ENCODE measurements at places on chromosomes 6 and 20.

GRCh38 chr20:36352843-36353553 lies 46.9 kb downstream of the DLGAP4 start:
- no peak for DNase-seq

DNA sequence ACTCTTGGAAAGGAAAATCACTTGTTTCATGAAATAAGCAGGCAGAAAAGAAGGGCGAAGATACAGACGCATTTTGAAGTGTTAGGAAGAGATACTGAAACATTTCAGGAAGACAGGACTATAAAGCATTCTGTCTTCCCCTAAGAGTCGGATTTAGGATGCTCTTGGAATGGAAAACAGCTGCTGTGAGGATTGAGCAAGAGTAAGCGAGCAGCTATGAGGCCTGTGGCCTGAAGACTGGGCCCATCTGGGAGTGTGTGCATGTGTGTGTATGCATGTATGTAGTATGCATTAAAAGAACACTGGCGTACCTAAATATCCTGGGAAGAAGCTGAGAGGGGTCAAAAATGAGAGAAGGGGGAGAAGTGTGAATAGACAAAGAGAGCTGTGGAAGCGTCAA lies 83.6 kb downstream of the SIM1 start:
- no peak for DNase-seq

- no peak for DNase-seq
Measured at GRCh38 chr20:2967841-2968240, 75.6 kb upstream of the GNRH2 start.

- no peak for DNase-seq
Measured at GRCh38 chr6:14372734-14373489, 255.3 kb downstream of the CD83 start.

DNA sequence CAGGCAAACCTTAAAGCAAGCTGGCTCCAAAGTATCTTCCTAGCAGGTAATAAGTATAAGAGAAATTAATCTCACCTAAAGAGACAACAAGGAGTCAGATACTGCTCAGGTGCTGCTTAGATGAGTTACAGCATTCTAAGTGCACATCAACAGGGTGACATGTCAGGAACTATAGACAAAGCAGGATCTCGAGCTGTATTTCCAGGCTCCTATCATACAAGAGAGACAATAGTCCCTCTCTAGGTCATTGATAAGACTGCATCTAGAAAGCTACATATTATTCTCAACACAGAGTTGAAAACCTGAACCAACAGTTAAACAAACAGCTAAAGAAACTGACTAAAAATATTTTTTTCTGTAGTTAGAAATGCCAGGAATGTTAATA lies 3.9 kb downstream of the PTPRK start:
- DNase-seq, result no peak

- DNase-seq, result no peak
Measured at GRCh38 chr6:134750669-134751068, 199.2 kb downstream of the ALDH8A1 start.

DNA sequence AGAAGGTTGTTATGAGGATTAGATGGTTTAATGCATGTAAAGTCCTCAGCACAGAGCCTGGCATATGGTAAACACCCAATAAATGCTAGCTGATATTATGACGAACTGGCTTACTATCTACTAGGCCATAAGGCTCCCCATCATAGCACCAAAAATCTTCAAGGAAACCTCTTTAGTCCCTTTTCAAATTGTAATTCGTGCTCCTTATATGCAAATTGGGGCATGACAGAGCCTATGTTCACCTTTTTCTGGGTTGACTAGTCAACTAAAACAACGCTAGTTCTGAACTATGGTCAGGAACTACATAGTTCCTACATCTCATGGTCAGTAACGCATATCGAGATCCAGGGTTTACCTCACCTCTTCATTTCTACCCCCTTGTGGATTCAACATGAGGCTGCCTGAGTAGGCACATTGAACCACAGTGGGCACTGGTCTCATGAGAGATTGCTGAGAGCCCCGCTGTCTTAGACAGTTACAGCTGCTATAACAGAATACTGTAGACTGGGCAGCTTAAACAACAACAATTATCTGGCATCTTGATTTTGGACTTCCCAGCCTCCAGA lies 97.2 kb upstream of the TNFAIP3 start:
- DNase-seq, result no peak

DNA sequence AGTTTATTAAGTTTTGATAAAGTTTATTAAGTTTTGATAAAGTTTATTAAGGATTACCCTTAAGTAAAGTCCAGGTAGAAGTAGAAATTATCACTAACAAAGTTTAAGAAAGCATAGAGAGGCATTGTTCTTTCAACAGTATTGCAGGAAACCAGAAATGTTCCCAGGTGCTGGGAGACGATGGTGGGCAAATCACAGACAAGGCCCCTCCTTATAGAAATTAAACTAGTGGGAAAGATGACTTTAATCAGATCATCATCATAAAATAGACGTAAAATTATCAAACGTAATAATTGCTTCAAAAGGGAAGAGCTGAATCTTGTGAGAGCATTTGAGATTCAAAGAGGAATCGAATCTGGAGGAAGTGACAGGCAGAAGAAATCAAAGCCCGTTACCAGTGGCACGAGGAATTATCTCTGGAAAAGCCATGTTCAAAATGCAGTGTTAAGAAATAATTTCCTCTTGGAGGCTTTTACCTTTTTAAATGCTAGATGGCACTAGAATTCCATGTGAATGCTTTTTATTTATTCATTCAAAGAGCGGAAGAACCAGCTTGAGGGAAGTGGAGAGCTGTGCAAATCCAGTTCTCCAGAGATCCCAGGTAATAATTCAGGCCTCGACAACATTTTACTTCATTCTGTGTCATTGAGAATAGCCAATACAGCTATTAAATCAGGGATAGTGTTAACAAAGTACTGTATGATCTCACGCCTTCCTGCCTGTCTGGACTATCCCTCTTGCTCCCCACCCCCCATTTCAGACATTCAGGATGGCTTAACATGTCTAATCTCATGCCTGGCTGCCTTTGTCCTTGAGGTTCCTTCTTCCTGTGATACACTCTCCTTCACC lies 1.0 kb upstream of the APMAP start:
- no peak for DNase-seq

DNA sequence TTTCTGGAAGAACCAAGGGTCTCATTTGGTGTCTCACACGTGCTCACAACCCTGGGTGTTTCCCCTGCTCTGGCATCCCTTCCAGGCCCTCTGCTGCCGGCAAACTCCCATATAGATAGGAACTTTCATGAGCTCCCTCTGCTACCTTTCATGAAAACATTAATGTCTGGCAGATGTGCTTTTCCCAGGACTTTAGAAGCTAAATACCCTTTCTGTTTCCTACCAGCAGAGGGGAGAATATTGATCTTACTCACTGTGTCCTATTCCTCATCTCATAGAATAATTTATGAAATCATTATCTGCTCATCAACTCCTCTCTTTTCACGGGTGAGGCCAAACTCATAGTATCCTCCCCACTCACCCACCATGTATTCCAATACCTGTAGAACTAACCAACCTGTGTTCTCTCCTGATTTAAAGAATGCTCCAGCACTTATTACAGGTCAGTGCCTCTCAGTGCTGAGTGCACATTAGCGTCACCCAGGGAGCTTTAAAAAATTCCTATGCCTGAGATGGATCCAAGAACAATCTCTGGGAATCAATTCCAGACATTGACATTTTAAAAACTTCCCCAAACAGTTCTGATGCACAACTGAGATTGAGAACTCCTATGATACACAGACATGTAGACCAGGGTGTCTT lies 298.5 kb upstream of the JAG1 start:
- DNase-seq, result no peak
